ENCODE measurements at places on chromosomes 12 and 14.

DNA sequence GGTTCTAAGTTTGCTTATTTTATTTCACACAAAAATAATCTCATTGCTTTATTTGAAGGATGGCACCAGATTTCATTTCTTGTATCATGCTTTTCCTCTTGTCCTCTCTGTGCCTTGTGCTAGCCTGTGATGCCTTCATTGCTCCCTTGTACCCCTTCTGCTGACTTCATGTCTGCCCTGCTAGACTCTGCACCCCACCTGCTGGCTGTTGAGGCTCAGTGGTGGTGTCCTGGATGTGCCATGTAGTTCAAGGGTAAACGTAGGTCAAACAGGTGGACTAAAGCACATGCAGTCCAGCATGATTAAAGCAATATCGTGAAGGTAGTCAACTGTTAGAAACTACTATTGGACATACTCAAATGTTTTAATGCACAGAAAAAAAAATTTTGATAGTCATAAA lies 21.6 kb downstream of the MRPS35 start:
- DNase-seq, result no peak

DNA sequence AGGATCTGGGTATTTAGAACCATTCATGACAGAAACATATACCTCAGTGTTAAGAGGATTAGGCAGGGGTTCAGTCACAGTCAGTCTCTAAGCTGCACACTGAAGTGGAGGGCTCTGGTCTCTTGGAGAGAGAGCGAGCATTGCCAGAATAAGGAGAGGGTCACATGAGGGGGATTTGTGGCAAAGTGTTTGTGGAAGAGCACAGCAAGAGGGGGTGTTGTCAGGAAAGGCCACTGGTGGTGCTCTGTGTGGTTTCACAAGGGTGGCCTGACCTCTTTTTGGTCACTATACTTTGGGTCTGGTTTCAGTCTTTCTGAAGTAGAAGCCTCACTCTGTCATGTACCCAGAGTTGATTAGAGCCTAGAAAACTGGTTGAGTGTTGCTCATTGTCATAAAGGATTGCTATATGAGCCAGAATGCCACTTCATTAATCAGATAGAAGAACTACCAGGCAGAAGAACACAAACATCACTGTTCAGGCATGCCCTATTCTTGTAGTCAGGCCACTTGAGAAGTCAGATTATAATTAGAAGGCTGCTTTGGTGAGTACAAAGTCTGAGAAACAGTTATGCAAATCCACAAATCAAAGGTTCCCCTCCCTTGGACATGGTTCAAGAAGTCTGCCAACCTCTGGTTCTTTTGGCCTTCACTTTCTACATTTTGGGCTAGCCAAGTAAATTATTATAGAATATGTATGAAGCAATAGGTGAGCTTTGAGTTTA lies 8.4 kb downstream of the TMEM19 start:
- no peak for DNase-seq

- no peak for DNase-seq
Measured at GRCh38 chr14:80681651-80682050, 259.9 kb downstream of the CEP128 start.

- DNase-seq, result no peak
Measured at GRCh38 chr14:81946834-81947798, 413.5 kb upstream of the SEL1L start.

DNA sequence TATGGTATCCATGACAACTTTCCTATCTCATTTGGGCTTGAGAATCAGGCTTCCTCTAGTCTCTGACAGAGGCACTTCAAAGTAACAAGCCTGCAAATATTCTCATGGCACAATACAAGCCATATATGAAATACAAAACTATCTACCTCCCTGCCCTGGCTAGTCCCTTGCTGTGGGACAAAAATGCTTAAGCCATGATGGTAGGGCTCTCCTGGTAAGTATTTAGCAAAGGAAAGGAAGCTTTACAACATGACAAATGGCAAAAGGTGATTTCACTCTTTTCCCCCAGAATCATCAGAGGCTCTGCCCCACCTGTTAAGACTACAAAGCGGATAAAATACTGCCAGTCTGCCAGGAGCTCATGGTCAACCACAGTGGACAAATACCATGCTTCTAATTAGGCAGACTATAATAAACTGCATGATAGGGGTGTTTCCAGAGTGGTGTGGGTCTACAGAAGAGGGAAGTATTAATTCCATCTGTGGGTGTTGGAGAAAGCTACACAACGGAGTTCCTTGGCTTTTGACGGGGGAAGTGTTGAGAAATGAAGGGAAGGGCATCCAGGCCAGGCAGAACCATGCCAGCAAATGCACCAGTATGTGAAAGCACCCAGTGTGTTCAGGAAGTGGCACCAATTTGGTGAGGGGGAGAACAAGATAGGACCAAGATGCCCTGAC lies 92.9 kb downstream of the SPTSSA start:
- no peak for DNase-seq

DNA sequence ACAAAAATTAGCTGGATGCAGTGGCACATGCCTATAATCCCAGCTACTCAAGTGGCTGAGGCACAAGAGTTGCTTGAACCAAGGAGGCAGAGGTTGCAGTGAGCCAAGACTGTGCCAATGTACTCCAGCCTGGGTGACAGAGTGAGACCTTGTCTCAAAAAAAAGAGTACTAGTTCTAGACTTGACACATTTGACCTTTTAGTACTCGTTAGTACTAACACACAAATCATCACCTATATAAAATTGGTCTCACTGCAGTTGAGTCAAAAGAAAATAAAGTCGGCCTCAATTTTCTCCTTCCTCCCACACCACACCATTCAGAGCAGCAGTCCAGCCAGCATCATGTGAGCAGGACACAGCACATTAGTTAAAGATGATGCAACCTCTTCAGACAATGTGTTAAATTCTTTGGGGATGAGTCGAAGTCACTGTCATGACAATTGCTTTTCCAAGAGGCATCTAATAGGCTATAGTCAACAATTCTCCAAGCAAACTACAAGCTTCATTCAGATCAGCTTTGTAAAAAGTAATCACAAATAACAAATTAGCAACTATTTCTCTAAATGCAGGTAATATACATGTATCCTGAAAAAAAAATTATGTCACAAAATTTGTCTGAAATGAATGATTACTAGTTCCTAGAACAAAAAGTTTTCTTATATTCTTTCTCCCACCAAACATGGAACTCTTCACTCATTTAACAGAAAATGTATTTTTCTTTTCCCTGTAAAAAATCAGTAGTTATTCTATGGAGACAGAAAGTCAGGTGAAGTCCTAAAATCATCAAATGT lies 55.6 kb downstream of the CLIP1 start:
- no peak for DNase-seq

DNA sequence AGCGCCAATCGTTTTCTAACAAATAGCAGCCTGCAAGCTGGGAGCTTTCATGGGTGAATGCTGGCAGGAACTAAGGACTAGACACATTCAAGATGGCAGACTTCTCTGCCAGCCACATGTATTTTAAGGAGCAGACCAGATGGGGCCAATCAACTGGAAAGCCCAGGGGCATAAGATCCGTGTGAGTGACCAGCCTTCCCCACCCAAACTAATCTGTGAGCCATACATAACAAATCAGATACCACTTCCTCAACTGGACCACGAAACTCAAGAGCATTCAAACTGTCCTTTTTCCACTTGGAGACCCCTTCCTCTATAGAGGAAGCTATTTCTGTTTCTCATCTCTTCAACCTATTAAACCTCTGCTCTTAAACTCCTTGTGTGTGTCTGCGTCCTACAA lies 9.7 kb downstream of the TCL1B start:
- DNase-seq, result no peak

- no peak for DNase-seq
Measured at GRCh38 chr12:101485021-101485420, 9.9 kb downstream of the SPIC start.

- no peak for DNase-seq
Measured at GRCh38 chr12:32686340-32686739, 7.2 kb downstream of the DNM1L start.

DNA sequence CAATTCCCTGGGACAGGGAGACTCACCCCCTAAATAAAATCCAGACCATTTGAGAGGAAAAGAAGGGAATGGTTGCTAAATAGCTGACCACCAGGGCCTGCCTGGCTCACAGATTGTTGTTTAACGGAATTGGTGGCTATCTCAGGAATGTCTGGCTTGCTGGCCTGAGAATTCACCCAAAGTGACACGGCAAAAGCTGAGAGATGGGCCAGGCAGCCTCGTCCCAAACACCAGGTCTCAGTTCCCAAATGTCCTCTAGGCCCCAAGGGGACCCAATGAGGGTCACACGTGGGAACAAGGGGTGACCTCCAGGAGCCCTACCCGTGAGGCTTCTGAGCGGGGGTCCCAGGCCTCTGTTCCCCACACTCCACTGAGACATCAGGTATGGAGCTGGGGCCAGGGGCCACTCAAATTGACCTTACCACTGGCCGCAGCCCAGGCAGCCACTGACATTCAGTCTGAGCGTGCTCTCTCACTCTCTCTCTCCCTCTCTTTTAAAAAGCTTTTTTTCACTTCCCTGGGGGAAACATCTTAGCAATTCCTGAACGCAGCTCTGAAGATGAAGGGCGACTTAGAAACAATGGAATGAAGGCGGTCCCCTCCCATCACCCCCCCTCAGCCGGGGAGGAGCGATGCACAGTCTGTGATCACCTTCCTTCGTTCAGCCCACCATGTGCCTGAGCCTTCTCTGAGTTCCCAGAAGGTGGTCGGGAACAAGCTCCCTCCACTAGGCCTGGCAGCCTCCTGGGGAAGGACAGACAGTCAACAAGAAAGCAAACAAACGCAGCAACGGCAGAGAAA lies 131.2 kb downstream of the SCARB1 start:
- no peak for DNase-seq

GRCh38 chr14:38553586-38553985 lies 297.7 kb upstream of the CLEC14A start:
- no peak for DNase-seq

- DNase-seq, result no peak
Measured at GRCh38 chr12:88298761-88299242, 156.7 kb downstream of the TMTC3 start.

DNA sequence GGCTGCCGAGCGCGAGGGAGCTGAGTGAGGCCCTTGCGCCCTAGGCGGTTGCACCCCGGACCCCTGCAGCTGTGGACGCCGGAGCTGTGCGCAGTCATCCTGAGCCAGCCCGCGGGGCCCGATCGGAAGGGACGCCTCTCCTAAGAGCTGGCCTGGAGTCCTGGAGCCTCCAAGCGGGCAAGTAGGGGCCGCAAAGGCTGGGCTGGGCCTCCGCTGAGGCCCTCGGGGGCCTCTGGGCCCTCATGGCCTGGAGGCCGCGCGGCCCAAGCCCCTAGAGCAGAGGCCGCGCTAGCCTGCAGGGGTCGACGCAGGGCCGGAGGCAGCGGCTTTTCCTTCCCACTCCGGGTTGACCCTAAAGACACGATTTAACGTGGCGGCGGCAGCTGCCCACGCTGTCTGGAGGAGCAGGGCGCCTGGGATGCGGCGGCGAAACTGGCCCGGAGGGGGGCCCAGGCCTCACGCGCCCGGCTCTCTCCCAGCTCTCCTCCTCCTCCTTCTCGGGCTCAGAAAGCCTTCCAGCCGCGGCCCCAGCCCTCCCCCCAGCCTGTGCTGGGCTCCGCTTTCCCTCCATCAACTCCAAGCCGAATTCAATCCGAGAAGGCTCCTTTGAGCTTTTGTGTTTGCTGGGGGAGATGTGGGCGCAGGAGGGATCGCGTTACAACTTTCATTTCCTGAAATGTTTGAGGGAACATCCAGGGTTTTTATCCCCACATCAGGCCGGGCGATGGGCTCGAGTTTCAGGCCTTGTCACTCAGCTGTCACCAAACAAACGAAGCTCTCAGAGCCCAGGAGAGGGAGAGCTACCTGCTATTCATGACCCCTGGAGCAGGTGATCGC lies 11.6 kb downstream of the SIX1 start:
- DNase-seq, result no peak

DNA sequence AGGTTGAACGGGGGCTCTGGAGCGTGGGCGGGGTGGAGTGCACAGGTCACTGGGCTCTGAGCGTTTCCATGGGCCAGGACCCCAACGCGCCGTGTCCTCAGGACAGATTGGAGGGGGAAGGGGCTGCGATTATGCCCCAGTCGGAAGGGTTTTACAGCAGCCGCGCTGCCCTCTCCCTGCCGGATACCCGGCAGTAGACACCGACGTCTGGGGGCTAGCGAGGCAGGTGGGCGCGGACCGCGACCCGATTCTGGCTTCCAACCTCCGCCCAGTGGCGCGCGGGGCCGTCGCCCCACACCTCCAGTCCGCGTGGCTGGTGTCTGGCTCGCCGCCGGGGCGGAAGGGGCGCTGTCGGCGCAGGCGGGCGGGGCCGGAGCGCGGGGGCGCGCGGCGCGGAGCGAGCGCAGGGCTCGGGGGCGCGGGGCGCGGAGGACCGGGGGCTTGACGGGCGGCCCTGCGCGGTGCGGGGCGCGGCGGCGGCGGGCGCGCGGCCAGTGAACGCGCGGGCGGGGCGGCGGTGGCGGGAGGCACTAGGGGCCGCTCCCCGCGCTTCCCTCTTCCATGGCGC lies 2.4 kb upstream of the KIF26A start:
- DNase-seq, result no peak

GRCh38 chr12:20453756-20454310 lies 85.5 kb downstream of the PDE3A start:
- no peak for DNase-seq

DNA sequence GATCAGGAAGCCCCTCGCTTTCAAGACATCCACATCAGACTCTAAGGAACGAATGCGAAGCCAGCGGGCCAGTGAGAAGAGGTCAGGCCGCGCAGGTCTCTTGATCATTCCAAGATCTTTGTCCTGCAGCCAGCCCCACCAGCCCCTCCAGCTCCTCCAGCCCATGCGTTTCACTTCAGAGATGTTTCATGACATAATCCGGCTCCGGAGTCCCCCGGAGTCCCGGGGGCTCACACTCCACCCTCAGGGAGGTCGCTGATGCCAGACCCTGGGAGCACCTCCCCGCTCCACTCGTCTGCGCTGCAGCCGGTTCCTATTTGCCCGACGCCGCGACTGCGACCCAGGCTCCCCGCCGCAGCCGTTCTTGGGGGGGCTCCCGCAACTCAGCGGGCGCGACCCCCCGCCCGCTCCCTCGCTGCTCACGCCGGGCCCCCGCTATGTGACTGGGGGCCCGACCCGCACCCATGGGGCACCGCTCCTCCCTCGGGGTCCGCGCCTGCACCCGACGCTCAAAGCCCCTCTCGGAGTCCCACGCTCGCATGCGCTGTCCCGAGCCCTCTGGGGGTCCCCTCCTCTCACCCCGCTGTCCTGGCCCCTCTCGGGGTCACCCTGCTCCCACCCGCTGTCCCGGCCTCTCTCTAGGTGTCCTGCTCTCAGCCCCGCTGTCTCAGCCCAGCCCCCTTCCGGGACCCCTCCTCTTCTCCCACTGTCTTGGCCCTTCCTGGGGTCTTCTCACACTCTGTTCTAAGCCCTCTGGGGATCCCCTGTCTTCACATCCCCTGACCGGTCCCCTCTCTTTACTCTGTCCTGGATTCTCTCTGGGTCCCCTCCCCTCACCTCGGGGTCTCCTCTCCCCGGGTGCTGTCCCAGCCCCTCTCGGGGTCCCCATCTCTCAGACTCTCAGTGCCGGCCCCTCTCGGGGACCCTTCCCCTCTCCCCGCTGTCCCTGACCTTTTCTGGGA lies 1.1 kb downstream of the TAOK3 start:
- no peak for DNase-seq

DNA sequence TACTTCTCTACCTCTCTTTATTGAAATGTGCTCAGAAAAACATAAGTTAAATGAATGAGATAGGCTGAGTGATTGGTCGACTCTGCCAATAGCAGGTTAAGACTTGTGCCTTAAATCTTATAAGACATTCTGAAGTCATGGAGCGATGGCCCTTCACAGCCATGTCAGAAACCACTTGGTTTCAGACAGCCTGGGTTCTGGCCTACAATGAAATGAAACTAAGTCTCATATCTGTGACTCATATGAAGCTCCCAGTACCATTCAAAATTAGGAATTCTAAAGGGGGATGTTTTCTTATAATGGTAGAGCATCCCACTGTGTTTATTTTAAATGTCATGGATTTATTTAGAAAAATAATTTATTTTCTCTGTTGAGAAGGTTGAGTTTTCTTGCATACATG lies 42.6 kb downstream of the PLXNC1 start:
- DNase-seq, result no peak

Measured in activated CD8-positive, alpha-beta memory T cell treated with anti-CD3 and anti-CD28 coated beads for 1 hour (primary cell).